ENCODE measurements at places on chromosomes 4 and X.

DNA sequence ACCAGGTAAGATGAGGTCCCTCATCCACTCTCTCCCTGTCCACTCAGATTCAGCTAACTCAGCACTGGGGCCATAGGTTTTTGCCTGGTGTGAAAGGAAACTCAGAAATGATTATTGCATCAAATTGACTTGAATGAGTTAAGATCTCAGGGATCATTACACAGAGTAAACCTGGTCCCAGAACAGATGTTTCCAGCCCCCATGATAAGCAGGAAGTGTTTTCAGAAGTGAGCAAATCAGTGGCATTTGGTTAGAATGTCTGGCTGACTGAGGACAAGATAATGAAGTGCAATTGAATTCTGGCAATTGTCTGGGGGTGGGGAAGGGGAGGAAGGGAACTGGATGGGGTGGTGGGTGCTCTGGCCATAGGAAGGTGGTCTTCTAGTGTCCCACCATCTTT is 108.0 kb downstream of the CHIC2 start:
- no peak for DNase-seq

- no peak for DNase-seq
Observed at GRCh38 chr4:111718763-111719559, 426.3 kb upstream of the FAM241A start.

- DNase-seq: no peak
Observed at GRCh38 chr4:98470831-98471230, 187.6 kb downstream of the TSPAN5 start.

DNA sequence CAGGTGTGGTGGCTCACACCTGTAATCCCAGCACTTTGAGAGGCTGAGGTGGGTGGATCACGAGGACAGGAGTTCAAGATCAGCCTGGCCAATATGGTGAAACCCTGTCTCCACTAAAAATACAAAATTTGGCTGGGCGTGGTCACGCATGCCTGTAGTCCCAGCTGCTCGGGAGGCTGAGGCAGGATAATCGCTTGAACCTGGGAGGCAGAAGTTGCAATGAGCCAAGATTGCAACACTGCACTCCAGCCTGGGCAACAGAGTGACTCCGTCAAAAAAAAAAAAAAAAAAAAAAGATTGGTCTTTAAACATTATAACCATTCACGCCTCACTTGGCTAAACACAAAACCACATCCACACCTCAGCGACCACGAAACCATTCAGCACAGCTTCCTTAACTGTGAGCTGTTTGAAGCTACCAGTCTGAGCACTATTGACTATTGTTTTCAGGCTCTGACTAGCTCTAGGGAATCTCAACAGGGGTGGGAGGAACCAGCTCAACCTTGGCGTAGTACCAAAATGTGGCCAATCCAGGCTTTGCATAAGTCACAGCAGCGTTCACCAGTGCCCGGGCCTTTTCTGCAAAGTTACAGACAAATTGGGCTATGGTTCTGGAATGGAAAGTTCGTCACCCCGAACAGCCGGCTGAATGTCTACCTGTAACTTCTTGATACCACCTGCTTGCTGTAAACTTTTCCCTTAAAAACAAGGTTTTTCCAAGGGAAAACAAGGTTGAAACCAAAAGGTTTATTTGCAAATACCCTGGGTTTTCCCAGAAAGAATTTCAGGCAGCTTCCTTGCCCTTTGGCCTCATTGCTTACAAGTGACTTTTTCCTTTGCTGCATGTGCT is 73.6 kb upstream of the DHX15 start:
- peak; percentile 25 for DNase-seq

DNA sequence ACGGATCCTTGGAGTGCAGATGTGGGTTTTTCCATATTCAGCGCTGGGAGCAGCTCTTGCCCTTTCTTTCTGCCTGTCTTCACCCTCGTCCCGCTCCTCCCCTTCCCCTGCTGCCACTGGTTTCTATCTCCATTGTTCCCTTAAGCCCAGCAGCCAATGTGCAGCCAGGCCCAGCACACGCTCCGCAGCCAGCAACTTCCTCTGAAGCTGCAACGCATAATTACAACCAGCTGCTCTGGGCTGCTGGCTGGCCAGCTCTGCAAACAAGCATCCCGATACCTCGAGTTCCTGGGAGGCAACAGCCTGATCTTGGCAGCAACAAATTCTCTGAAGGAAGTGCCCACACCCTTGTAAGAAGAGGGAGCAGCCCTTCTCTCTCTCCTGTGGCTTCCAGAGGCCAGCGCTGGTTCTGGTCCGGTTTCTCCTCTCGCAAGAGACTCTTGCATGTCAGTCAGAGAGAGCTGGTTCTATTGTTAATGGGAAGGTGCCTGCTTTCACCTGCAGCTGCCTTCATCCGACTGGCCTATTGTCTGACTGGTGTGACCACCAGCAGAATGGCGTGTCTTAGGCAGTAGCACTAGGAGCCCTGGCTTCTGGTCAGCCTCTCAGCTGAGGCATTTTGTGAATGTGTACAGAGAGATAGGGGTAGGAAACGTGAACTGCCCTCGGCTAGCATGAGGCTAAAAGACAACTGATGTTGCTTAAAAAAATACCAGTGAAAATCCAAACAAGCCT is 83.8 kb upstream of the MAML3 start:
- no peak for DNase-seq

Data from activated CD8-positive, alpha-beta T cell treated with anti-CD3 and anti-CD28 coated beads for 36 hours (primary cell).